ENCODE measurements at places on chromosomes 2 and 18. TPM values are rescaled to one million over a fixed set of nuclear protein-coding genes. Genes with fewer than 3 reads are reported as not detected.

DNA sequence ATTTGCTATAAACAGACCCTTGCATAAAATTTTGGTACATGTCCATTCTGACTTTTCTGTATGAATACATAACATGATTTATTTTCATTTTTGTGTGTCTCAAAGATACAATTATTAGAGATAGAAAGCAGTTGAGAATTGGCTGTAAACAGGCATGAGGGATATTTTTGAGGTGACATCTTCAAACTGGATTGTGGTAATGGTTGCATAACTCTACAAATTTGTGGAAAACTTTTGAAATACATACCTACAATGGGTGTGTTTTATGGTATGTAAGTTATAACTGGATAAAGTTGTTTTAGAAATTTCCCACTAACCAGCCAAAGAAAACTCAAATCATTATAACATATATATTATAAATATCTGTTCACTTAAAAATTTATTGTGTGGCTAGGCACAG lies 39.6 kb downstream of the GREB1L start:
- H3K4me1 ChIP-seq, result peaks cover 7% of the 10 kb centered on the region
- peak; percentile 40 for DNase-seq
- H3K27ac ChIP-seq, result no peak overlapping the region
- H3K4me3 ChIP-seq, result no peak overlapping the region
- no peaks in the 10 kb centered on the region for H3K36me3 ChIP-seq

DNA sequence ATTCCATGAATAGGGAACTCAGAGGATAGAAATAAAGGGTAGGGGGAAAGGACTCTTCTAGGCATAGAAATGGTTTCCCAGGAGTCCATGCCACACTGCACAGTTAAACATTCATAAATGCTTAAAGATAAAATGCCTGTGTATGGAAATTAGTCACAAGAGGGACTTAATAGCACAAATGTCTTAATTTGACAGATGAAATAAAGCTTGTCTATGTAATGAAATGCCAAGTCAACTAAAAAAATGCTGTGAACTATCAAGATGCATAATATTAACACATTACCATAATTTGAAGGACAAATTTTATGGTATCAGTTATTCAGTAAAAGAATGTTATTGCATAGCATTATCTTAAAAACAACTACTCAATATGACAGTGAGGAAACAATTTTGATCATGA lies 553.2 kb upstream of the NETO1 start:
- DNase-seq, result no peak
- no peaks in the 10 kb centered on the region for H3K4me1 ChIP-seq
- H3K27me3 ChIP-seq, result 0 out of 2 replicates have a peak, but pooled peaks cover 6% of the 10 kb centered on the region

DNA sequence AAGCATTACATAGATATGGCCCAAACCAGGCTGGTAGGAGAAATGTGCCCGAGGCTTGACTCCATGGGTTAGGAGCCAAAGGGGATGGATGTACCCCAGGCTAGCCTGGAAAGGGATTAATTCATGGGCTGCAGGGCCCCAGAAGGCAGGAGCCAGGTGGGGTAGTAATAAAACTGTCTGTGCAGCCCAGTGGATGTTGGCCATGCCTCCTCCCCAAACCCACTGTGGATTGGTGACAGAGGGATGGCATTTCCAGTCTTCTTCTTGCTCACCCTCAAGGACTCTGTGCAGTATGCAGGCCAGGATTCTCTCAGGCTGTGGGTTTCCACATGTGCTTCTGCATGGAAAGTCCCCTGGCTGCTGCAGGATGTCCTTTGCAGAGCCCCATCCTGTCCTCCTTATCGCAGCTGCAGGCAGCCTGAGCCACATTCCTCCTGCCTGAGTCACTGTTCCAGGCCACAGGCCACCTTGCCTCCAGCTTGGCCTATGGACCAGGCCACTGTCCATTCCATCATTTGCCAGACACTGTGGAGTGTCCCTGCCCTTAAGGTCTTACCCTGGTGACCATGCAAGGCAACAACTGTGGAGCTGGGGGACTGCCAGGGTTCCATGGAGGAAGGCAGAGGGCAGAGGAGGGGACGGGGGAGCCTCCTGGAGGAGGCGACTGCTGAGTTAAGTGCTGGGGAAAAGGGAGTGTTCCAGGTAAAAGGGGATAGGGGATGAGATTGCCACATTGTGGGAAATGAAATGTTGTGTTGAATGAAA lies 38.9 kb downstream of the INO80C start:
- no peaks in the 10 kb centered on the region for H3K36me3 ChIP-seq
- H3K4me3 ChIP-seq, result no peak overlapping the region
- no peaks in the 10 kb centered on the region for H3K27me3 ChIP-seq
- peaks cover 18% of the 10 kb centered on the region for H3K4me1 ChIP-seq
- DNase-seq, result peak; percentile 52

MC5R gene
- not detected for total RNA-seq

CHST9 gene
- not detected for total RNA-seq

Data from GM23248 (cell line).